ENCODE measurements at places on chromosomes 6 and 20.

DNA sequence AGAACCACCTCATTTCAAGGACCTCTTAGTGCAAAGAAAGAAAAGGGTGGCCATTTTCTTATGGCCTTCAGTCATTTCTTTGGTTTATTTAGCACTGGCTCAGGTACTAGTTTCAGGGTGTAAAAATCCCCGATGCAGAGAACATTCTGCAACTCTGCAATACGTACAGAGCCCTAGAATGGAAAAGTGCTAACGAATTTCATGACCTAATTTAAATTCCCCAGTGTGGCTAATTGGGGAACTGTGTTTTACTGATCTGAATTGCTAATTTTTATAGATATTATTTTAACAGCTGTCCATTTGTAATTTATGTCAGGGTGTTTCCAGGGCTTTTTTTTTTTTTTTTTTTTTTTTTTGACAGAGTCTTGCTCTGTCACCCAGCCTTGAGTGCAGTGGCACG, 160.7 kb downstream of the UST start:
- no peak for DNase-seq

DNA sequence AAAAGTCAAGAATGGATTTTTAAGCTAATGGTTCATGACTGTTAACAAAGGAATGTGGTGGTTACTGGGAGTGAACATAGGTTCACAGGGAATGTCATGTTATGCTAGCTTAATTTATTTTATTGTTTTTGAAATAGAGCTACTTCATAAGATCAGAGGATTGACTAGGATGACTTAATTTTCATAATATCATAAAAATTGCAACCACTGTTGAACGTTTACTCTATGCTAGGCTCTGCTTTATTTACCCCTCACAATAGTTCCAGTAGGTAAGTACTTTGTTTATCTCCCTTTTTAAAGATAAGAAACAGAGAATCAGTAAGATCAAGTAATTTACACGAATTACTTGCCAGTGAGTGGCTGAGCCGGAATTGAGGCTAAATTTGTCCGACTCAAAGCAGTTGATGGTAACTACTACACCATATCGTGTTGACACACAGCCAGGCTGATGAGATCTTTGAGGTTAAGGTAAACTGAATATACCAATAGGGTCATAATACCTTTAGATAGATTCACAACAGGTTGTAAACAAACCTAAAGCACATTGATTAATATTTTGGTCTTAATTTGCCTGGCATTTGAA, 194.6 kb upstream of the CITED2 start:
- DNase-seq = peak; percentile 67

DNA sequence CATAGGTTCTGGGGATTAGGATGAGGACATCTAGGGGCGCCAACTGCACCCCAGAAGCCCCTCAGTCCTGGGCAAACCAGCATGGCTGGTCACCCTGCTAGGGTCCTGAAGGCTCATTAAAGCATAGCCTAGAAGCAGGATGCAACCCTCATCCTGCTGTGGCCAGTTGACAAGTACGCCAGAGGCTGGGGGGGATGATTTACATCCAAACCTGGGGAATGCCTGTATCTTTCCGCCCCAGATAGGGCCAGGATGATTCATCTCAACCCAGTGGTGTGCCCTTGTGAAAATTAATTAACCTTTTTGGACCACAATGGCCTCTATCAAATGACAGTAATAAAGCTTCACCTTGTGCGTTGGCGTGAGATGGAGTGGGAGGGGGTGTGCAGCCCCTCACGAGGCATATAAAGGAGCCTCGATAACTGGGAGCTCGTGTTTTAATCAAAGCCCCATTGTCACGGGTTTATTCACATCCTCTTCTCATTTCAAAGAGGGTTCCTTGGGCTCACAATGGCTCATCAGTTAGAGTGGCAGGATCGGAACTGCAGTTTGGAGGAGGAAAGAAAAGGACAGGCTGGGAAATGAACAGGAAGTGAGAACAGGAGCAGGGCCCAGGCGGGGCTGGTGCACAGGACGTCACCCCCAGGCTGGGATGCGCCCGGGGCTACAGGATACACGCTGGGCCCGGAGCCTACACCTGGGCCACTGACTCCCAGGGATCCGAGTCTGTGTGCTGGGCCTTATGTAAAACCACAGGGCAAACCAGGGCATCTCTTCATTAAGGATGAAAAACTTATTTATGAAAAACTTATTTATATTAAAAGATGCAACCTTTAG, 121.8 kb upstream of the PHACTR3 start:
- no peak for DNase-seq

- no peak for DNase-seq
Measured at GRCh38 chr20:36881888-36882287, 6.0 kb downstream of the TLDC2 start.

GRCh38 chr6:111992851-111993250, 61.1 kb upstream of the CCN6 start:
- no peak for DNase-seq

- no peak for DNase-seq
Measured at GRCh38 chr20:35446356-35447078, 8.5 kb upstream of the GDF5 start.

GRCh38 chr20:62219101-62219991, 732 bp downstream of the HRH3 start:
- DNase-seq = no peak

DNA sequence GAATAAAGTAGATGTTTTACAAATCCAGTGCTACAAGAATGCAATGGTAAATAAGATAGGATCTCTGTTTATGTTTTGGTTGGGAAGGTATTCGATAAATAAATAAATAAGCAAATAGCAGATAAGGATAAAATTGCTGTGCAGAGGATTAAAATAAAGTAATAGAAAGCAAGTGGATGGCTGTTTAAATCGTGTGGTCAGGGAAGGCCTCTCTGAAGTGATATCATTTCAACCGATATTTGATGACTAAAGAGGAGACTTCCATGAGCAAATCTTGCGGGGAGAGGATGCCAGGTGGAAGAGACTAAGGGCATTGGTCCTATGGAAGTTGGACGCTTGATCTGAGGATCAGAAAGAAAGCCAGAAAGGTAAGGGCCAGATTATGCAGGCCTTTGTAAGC, 92.0 kb upstream of the CCN2 start:
- DNase-seq = no peak
